ENCODE measurements at places on chromosomes 4 and X.
A peak's percentile ranks its signal among the peaks of the same experiment; 100 is the strongest.

DNA sequence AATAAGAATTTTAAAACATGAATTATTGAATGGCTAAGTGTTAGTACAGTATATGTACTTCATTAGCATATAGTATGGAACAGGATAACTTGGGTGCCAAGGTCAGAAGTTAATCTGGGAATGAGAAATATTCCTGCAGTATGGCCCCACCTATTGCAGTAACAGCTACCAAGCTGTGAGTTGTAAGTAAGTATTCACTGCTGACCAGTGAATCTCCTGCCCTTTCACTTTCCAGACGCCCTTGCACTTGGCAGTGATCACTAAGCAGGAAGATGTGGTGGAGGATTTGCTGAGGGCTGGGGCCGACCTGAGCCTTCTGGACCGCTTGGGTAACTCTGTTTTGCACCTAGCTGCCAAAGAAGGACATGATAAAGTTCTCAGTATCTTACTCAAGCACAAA, 105.1 kb downstream of the NFKB1 start:
- no peak for DNase-seq

- DNase-seq = no peak
Measured at GRCh38 chr4:6747294-6748051, 31.5 kb downstream of the BLOC1S4 start.

DNA sequence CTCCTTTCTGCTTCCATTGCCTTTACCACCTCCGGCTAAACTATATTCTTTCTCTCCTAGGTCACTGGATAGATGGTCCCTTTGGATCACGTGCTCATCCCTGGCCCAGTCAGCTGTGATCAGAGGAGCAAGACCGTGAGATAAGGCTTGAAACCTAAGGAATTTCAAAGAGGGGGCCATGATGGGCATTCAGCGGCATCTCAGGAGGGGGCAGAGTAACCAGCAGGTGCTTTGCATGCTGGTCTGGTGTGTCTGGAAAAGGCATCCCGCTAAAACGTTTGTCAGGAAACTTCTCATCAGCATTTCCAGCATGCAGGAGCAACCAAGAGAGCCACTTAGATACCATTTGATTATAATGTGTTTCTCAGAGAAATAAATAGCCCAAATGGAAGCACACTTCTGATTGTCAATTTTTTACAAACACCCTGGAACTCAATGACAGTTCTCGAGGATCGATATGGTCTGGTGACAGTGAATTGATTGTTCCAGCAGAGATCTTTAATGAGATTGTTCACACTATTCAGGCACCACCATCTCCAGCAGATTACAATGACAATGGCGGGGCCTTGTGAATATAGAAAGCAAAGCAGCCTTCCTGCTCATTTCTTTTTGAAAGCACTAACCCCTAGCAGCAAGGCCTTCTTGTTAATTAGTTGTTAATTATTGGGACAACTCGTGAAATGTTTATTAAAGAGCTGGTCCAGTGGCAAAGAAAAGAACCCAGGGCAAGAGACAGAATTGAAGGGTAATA, 327.1 kb downstream of the PTTG2 start:
- DNase-seq = no peak

- no peak for DNase-seq
Measured at GRCh38 chrX:96861661-96862060, 22.0 kb upstream of the RPA4 start.

GRCh38 chrX:112687189-112687691, 7.5 kb upstream of the LHFPL1 start:
- DNase-seq = no peak

DNA sequence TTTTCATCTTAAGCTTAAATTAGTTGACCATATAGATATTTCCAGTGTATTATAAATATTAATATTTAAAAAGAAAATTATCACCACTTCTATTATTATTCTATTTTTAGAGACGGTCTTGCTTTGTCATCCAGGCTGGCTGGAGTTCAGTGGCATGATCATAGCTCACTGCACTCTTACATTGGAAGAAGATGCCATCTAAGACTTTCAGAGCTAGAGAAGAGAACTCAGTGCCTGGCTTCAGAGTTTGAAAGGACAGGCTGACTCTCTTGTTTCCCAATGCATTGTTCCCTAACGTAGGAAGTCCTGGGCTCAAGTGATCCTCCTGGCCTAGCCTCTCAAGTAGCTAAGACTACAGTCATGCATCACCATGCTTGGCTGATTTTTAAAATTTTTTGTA, 75.9 kb downstream of the FIP1L1 start:
- no peak for DNase-seq

DNA sequence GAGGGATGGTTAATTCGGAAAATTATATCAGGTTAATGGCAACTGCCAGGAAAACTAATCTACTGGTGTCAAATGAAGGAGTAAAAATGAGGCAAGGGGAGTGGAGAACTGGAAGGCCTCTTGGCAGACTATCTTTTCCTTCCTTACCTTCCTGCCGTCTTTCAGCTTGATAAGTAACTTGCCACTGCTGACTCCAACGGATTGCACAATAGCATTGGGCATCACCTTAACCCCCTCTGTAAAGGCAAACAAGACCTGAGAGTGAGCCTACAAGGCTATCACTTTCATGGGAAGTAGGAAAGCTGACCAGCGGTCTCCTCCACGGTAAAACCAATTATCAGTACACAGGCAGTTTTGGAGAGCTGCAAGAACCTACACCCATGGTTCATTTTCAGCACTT, 26.2 kb upstream of the ELF4 start:
- DNase-seq = no peak

- no peak for DNase-seq
Measured at GRCh38 chr4:189600718-189601435, 339.8 kb upstream of the FRG1 start.

DNA sequence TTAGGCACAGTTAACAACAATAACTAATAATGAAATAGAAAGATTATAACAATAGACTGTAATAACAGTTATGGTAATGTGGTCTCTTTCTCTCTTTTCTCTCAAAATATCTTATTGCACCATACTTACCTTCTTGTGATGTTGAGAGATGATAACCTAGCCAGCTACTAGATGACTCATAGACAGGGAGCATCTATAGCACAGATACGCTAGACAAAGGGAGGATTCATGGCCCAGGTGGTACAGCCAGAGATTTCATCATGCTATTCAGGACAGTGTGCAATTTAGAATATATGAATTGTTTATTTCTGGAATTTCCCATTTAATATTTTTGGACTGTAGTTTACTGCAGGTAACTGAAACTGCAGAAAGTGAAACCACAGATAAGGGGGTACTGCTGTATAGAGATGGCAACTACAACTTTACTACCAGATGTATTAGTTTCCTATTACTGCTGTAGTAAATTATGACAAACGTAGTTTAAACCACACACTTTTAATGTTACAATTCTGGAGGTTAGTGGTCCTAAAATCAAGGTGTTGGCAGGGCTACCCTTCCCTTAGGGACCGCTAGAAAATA, 41.8 kb upstream of the MAGED1 start:
- DNase-seq = no peak

GRCh38 chr4:791898-792625, 33.9 kb downstream of the CPLX1 start:
- peak; percentile 67 for DNase-seq

DNA sequence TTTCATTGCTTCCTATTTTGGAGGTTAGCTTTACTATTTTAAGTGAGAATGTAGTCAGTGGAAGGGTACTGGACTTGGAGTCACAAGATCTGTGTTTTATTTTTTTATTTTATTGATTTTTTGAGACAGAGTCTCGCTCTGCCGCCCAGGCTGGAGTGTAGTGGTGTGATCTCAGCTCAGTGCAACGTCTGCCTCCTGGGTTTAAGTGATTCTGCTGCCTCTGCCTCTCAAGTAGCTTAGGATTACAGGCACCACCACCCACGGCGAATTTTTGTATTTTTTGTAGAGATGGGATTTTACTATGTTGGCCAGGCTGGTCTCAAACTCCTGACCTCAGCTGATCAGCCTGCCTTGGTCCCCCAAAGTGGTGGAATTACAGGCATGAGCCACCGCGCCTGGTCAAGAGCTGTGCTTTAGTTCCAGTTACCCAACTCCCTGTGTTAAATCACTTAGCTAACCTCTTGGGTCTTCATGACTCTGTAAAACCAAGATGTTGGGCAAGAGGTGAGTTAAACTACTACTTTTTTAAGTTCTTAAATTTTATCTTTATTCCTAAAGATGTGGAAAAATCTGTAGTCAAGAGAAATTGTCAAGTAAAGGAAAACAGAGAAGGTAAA, 11.2 kb downstream of the USP9X start:
- DNase-seq = no peak
